ENCODE measurements at places on chromosomes 2 and 18.

GRCh38 chr2:144937910-144938709 is 418.2 kb upstream of the ZEB2 start:
- DNase-seq, result no peak

- DNase-seq, result no peak
Measured at GRCh38 chr2:112940859-112941625, 30.1 kb downstream of the IL37 start.

GRCh38 chr2:119085613-119086012 is 72.9 kb downstream of the C1QL2 start:
- DNase-seq, result no peak

DNA sequence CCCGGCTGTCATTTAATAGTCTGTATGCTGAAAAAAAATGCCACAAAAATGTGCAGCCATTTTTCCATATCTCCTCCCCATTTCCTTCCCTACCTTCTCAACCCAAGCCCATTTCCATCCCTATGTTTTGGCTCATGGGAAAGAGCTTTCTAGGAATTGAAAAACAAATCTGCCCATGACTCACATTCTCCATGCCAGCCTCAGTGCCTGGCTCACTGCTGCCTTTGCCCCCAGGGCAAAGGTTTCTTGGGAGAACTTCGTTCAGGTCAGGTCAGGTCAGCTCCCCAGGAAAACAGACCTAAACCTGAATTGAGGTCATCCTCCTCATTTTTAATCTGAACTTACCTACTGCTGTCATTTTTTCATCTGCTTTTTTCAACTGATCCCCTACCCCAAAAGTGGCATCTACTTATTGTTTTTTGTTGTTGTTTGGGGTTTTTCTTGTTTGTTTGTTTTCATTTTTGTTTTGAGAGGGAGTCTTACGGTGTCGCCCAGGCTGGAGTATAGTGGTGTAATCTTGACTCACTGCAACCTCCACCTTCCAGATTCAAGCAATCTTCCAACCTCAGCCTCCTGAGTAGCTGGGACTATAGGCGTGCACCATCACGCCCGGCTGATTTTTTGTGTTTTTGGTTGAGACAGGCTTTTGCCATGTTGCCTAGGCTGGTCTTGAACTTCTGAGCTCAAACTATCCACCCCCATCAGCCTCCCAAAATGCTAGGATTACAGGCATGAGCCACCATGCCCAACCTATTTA is 66.7 kb downstream of the FECH start:
- DNase-seq, result no peak

DNA sequence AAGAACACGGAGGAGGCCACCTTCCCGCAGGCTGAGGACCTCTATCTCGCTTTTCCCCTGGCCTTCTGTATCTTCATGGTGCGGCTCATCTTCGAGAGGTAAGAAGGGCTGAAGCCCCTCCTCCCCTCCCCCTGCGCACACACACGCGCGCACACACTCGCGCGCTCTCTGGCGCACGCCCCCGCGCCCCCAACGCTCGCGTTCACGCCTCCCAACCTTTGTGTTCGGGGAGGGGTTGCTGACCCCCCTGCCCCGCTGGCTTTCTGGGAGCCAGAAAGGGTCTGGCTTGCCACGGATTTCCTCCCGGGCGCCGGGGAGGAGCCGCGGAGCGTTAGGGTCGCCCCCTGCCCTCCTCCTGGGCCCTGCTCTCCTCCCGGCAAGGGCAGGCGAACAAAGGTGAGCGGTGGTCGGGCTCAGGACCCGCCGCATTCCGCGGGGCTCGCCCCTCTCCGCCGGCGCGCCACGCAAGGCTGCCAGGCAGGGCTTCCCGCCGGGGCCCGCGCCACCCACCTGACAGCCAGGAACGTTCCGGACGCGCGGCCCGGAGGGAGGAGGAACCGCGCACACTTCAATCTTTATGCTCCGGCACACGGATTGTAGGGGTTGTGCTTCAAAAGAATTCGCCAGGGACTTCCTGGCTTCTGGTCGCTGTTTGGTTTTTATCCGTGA is 583 bp downstream of the CERS6 start:
- DNase-seq, result no peak

- DNase-seq, result no peak
Measured at GRCh38 chr2:76075126-76075525, 364.4 kb upstream of the GCFC2 start.

DNA sequence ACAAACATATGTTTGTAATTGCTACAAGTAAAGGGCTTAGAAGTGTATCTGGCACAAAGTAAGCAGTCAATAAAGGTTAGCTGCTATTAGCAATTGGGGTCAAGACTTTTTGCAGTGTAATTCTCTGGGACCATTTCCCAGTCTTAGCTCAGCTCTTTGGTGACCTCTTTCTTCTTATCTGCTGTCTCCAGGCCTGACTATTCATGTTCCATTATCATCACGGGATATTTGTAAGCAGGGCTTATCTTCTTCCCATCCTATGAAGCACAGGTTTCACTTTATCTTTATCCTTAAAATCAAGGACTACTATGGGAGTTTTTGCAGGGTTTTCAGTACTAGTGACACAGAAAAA is 131.7 kb downstream of the DOCK10 start:
- no peak for DNase-seq

DNA sequence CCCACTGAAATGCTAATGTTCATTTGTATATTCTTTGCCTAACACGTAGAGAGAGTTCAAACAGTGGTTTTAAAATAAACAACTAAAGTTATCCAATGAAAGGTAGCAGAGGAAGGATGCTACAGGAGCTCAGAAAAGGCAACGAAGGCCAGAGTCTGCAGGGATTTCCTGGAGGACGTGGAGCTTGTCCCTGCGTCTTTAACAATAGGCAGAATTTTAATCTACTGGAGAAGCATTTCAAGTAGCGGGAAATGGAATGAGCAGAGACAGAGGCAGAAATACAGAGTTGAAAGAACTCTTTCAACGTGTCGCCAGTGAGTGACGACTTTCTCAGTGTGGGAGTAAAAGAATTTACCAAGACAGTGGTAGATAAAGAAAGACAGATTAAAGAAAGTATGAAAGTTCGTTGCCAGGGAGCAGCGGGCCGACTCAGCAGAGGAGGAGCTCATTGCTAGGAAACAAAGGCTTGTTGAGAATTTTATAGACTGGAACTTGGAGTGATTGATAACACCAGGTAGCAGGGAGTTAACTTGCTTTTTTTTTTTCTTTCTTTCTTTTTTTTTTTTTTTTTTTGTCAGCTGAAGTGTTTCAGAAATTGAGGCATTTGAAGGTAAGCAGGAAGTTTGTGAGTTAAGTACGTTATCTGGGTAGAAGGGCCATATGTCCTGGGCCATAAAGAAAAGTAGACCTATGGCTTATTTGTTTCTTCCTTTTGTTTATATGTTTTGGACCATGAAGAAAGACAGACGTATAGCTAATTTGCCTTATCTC is 625 bp upstream of the NBAS start:
- DNase-seq, result no peak

GRCh38 chr2:38754049-38754448 is 2.9 kb upstream of the SRSF7 start:
- no peak for DNase-seq

- DNase-seq, result no peak
Measured at GRCh38 chr2:68829749-68830148, 41.4 kb downstream of the BMP10 start.

GRCh38 chr2:65350651-65351056 is 81.7 kb downstream of the SPRED2 start:
- no peak for DNase-seq

DNA sequence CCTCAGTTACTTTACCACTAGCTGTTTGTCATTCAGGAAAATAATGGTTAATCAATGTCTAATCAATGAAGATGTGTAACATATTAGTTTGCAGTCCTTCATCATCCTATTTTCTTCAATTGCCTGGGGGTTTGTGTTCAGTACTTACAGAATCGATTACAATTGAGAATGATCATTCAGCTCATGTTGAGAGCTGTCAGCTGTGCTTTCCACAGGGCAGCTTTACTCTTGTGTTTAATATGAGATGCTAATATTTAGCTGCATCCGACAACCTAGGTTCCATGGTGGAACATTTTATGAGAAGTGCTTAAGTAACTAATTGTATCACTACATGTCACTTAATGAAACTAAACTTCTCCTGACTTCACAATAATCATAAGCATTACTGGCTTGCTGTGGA is 191.9 kb downstream of the GRB14 start:
- DNase-seq, result no peak

GRCh38 chr18:70332694-70333093 is 43.8 kb downstream of the SOCS6 start:
- no peak for DNase-seq

GRCh38 chr2:55961318-55961911 is 37.8 kb upstream of the EFEMP1 start:
- no peak for DNase-seq

DNA sequence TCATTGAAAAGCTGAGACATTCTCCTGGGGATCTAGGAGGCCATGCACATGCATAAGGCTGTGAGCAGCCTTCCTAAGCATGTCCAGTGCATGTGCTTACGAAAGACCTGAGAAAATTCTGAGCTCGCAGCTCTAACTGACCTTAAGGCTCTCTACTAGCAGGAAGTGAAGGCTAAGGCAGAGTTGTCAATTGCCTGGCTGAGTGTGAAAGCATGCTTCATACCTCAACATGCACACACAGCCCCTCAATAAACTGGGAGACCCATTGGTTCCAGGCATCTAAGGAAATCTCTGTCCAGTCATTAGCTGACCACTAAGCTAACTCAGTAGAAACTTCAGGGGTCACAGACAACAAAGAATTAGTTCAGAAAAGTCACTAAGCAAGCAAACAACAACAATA is 42.0 kb downstream of the ALPK2 start:
- DNase-seq, result no peak

DNA sequence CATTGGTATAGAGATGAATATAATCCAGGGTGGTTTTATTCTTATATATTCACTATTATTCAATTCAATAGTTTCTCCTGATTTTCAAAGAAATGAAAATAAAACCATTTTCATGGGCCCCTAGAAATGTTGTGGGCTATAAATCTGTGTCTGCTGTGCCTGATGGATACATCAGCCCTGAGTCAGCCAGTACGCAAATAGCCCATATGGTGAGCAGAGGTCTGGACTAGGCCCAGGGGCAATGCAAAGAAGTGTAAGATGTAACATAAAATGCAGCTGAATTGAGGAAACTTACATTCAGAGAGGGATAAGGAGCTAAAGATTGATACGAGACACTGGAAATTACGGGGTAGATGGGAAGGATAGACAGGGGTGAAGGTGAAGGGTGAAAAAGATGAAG is 122.5 kb downstream of the MAIP1 start:
- no peak for DNase-seq

- DNase-seq, result no peak
Measured at GRCh38 chr2:178380763-178381162, 70.2 kb downstream of the PRKRA start.

DNA sequence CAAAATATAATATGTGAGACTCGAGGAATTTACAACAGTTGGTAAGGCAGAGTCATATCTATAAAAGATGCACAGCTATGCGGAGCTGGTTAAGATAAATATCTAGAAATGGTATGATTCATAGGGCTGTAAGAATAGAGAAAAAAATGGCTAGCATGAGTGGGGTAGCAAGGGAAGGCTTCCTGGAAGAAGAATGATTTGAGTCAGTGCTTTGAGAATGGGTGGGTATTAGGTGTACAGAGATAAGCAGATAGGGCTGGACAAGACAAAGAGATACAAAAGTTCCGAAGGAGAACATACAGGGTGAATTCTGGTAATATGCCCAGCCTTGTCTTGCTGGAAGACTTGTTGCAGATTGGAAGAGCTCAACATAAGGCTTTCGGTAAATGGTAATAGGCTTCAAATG is 291.5 kb upstream of the CCDC68 start:
- DNase-seq, result no peak

DNA sequence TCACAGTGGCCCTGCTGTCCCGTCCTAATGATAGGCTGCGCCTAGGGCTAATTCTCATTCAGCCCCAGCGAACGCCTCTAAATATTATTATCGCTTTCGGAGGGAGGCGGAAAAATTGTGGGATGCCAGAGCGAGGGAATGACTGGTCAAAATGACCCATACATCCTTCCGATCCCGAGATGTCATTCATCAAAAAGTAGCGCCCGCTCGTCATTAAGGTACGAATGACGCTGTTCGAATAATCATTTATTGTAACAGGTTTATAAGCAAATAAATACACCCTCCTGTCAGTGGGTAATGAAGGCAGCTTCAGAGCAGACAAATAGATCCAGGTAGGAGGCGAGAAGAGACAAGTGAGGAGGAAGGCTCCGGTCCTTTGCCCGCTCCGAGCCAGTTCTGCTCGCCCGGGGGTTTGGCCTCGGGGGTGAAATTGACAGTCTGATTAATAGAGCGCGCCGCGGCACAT is at the start of gene EVX2:
Gene EVX2 (minus strand): TSS at position 167 of the 466 bp plus-strand sequence. CDS start 186 bp downstream, outside the sequence.
- no peak for DNase-seq

DNA sequence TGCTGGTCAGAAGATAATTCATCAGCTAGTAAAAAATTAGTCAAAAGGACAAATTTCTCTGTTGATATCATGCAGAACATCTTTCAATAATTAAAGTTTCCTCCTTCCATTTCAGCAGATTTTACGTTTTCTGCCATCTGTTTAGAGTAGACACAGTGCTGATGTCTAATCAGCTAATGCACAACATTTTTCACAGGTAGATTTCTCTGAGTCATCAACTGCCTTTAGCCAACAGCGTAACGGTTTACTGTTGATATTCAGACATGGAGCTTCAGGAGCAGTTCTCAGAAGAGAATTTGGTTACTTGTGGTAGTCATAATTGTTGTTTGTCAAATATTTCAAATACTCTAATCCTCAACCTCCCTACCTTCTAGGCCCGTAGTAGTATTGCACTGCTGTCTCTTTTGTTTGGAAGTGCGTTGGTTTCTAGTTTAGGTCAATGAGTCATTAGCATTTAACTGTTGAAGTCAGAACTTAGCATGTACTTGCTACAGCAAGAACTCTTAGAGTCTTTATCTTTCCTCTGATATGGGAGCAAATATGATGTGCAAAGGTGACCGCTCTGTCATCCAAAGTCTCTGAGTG is 86.8 kb upstream of the TFPI start:
- no peak for DNase-seq

DNA sequence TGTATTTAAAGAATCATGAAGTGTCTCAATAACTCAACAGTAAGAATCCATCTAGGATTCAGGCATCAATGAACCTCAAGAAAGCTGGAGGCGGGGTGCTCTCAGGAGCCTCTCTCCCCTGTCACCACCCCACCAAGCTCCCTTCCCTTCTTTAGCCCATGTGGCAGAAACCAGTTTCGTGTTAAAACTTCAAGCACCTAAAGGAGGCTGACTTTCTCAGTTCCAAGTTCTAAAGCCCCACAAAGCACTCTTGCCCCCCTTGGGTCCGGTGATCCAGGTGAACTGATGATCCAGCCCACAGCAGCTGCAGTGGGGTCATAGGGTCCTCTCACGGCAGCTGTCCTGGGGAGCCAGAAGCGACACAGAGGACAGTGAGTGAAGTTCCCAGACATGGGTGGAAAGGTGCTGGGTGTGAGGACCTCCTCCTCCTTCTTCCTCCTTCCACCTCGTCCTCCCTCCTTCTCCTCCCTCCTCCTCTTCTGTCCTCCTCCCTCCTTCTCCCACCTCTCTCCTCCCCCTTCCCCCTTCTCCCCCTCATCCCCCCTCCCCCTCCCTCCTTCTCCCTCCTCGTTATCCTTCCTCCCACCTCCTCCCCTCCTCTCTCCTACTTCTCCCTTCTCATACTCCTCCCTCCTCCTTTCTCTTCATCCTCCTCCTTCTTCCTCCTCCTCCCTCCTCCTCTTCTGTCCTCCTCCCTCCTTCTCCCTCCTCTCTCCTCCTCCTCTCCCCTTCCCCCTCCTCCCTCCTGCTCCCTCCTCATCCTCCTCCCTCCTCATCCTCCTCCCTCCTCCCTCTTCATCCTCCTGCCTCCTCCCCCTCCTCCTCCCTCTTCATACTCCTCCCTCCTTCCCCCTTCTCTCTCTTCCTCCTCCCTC is 192.4 kb upstream of the AGAP1 start:
- no peak for DNase-seq

- DNase-seq, result no peak
Measured at GRCh38 chr2:107338571-107338970, 452.6 kb upstream of the ST6GAL2 start.

GRCh38 chr2:33588232-33588631 is 10.9 kb downstream of the FAM98A start:
- no peak for DNase-seq
